ENCODE measurements at places on chromosomes 7 and 10.

DNA sequence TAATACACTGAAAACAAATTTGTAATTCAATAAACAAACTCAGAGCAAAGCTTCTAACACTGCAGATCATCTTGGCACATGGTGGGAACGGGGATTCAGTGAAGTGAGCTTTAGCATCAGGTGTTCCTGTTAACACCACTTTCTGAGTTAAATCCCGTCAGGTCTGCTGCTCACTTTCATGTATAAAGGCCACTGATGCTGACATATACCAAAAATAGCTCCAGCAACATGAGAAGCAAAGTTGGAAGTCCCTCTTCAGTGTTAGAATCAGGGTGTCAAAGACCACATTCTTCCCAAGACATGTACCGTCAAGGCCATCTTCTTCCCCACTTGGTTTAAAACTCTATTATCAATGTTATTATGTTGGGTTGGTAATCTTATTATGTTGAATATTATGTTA lies 11.7 kb upstream of the CACNA2D1 start:
- DNase-seq, result no peak

DNA sequence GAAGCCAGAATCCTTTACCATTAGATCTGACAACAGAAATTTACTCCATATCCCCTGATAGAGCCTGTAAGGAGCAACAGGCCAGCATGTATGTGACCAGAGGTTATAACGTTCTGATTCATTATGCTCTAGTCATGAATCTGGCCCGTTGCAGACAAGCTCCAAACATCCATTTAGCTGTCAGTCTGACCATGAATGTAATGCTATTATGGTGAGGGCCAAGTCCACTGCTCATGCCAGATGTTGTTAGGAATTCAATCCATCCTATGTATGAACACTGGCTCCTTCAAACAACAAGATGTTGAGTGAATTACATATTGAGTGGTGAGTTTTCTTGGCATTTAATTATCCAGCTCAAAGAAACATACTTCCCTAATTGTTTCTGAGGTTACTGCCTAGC lies 610.1 kb upstream of the ANKRD30A start:
- no peak for DNase-seq

DNA sequence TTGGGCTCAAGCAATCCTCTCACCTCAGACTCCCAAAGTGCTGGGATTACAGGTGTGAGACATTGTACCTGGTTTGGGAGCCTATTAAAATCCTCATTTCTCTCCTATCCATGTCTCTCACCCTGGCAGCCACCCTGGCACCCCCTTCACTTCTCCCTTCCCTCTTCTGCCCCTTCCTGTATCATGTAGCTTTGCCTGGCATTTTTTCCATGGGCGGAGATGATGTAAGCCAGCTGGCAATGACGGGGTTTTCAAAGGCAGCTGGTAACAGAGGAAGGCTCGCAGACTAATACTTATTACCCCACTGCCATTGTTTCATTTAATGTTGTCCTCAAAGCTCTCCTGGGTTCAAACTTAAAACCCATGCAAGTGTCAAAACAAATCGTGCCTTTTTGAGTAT lies 61.9 kb downstream of the RGS10 start:
- DNase-seq, result no peak

- DNase-seq, result no peak
Observed at GRCh38 chr7:132160611-132161532, 415.4 kb downstream of the PLXNA4 start.

DNA sequence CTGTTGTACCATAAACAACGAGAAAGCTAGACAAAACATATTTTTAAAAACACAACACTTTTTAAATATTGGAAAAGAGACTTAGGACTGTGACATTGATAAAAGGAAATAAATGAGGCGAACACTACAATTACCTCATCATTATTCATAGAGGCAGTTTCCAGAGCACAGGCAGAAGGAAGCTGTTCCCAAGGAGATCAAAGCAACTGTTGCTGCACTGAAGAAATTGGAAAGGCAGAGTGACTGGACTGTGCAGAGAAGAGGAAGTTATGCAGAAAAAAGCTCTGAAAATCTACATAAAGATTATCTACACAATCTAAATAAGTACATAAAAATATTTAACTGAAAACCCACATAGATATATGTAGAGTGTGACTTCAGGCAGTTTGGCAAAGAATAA lies 32.8 kb downstream of the MYO3A start:
- no peak for DNase-seq

Data from T1000 (cell line).